ENCODE measurements at places on chromosomes 4 and X.

- DNase-seq: no peak
These were observed 9.9 kb upstream of the PRSS48 start for GRCh38 chr4:151267104-151267503.

DNA sequence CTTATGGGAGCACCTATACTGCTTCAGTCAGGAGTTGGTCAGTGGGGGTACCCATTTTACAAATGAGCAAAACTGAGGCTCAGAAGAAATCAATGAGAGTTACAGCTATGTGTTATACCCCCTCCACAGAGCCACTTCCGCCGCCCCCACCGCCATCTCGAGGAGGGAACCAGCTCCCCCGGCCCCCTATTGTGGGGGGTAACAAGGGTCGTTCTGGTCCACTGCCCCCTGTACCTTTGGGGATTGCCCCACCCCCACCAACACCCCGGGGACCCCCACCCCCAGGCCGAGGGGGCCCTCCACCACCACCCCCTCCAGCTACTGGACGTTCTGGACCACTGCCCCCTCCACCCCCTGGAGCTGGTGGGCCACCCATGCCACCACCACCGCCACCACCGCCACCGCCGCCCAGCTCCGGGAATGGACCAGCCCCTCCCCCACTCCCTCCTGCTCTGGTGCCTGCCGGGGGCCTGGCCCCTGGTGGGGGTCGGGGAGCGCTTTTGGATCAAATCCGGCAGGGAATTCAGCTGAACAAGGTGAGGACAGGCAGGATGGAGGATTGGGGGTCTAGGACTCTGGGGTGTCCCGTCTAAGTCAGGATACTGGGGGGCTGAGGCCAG, 5.0 kb downstream of the WAS start:
- no peak for DNase-seq

GRCh38 chrX:78333521-78333920, 6.1 kb upstream of the CYSLTR1 start:
- no peak for DNase-seq

- no peak for DNase-seq
These were observed 12.8 kb downstream of the CTBP1 start for GRCh38 chr4:1236103-1236641.

DNA sequence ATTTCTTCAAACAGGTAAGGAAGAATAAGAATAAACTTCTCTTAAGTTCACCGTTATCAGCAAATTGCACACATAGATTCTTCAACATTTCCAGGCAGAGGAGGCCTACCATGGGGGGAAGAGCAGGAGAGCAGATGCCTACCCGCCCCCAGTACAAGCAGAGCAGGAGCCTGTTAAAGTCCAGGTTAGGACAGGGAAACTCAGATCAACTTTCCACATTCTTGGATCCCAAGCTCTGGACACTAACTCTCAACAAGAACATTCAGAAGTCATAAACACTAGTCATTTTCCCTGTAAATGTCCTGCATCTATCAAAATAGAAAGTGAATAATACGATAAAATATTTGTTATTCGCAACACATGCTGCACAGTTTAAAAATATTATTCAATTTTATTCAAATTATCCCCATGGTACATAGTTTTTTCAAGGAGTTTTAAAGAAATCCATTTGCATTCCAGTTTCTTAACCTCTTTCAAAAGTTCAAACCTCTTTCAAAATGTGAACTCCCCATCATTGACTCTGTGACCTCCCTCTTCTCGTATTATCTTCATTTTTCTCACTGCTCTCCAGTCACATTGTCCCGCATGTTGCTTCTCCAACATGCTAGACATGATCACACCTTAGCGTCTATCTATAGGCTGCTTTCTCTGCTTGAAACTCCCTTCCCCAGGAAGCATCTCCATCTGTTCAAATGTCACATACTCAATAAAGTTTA, 185.2 kb upstream of the NEIL3 start:
- DNase-seq: no peak

- no peak for DNase-seq
These were observed 110.2 kb upstream of the MYOZ2 start for GRCh38 chr4:119025420-119025819.

GRCh38 chrX:123860983-123861382, 1.1 kb downstream of the XIAP start:
- no peak for DNase-seq

GRCh38 chr4:101695176-101695575, 95.4 kb upstream of the BANK1 start:
- no peak for DNase-seq
